ENCODE measurements at places on chromosomes 7 and 10.

DNA sequence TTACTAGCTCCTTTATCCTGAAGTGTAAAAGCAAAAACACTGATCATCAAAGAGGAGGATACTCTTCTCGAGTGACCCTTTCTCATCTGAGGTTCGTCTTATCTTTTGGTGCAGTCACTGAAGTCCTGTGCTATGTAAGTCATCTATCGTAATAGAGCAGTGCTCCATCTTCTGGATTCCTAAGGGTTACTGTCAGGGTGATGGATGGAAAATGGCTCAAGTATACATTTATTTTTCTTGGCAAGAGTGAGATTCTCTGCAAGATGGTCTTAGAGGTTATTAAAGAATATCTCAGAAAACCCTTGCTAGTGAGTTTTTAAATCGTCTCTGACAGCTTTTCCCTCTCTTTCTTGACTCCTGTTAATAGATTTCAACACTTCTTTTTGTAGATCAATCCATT is 12.4 kb downstream of the PRKG1 start:
- no peak for DNase-seq

GRCh38 chr10:30645340-30645827 is 15.8 kb upstream of the LYZL2 start:
- peak; percentile 51 for DNase-seq

DNA sequence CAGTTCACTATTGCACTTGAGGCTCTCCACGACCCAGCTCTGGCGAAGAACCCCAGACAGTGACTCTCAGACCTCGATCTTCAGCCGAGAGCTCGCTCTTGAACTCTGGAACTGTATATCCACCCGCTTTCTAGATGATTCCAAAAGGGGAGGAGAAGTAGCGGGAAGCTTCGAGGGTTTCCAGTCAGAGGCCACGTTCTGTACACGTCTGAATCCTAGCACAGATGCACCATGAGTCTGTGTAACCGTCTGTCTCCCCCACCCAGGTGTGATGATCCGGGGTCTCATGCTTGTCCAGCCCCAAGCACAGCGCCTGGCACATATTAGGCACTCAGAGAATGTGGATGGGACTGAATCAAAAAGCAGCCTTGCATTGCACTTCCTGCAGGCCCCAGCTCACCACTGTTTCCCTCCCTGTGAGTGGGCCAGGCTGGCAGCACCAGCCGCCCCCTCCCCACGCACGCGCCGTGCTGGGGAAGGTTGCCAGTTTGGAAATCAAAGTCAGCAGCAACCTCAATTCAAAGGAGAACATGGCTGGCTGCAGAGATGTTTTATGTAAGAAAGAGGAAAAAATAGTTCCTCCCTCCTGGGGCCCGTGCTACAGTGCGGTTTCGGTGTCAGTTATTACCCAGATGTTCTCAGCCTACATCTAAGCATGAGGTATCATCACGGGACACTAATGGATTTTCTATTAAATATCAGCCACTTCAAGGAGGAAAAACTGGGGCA is 5.7 kb downstream of the GRID2IP start:
- DNase-seq: no peak

DNA sequence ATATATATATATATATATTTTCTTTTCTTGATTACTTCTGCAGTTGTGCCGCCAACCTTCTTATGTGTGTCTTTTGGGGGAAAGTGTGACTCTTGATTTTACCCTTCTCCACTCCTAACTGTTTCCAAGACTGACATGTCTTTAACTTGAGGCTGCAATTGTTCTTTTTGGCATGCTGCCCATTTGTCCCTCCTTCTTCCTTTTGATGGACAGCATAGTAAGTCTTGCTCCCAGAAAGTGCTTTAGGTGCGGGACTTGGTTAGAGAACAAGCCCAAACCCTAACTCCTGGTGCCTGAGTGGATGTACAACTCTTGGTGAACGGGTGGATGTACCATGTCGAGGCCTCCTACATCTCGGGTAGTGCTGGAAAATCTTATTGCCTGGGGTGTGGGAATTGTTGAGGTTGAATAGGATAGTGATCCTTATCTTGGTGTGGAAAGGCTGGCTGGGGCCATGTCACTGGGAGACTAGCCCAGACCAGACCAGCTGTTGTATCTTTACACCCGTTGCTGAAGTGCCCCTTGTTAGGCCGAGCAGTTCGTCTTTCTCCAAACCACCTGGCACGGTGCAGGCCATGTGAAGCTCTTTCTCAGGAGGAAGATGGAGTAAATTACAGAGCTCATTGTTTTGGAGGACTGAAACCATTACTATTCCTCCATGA is 16.3 kb downstream of the TCF7L2 start:
- no peak for DNase-seq
